GM18507 (cell line): ENCODE measurements at places on chromosomes 11 and 22.

DNA sequence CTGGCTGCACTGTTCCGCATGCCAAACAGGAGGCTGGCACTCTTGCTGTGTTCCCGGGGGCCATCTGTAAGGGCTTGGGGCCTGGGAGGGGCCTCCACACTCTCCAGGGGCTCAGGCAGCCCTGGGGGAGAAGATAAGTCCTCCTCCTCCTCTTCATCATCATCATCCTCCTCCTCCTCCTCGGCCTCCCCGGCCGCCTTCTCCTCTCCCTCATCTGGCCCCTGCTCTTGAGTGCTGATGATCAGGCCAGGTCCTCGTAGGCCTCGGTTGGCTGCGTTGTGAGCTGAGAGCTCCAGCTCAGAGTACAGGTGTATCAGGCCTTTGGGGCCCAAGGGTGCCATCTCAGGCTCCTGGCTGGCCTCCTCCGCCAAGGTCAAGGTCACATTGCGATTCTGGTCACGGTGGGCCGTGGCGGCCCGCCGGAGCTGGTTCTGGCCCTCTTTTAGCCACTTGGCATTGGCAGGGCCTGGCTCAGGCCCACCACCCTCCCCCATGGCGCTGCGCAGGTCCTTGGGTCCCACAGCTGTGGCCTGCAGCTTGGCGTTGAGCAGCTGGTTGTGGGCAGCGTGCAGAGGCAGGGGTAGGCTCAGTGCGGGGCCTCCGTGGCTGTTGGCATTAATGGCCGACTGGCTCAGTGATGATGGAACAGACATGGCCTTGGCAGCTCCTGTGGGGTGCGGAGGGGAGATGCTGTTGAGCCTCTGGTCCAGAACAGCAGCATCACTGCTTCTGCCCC, 8.0 kb downstream of the APBB1 start:
- no peak for DNase-seq

DNA sequence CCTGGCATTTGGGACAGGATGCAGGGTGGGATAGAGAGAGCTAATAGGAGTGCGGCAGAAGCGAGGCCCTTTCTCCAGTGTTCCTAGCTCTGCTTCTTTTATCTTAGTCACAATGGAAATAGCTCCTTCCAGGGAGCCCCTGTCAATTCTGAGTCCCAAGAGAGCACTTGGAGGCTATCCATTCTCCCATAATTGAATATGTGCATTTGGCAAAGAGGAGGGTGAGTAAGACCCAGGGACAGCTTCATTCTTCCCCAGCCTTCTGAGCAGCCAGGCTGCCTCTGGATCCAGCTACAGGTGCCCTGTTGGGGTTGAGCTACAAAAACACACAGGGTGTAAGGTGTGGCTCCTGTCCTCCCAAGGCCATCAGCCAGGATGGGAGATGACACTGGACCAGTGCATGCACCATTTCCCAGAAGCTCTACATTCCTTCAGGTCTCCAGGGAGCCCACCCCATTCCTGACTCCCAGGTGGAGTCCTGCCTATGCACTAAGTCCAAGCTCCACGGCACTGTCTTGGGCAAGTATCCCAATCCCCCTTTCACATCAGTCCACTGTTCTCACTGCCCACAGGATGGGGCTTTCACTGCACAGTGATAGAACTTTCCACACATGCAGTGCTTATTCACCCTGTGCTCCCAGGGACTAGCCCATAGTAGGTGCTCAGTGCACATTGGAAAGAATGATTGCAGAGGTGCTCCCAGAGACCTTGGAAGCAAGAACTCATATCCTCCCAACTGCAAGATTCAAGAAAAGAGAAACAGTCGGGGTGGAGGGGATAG, 6.2 kb downstream of the MS4A10 start:
- DNase-seq = no peak

- DNase-seq = no peak
Observed at GRCh38 chr11:15073361-15074205, at the start of gene CALCB. TSS of gene CALCB (plus strand) at chr11:15073593. CDS start at chr11:15074719, 1,126 bp downstream.

- DNase-seq = no peak
Observed at GRCh38 chr11:79026803-79027445, 413.9 kb downstream of the TENM4 start.

- no peak for DNase-seq
Observed at GRCh38 chr22:47112994-47113852, 350.8 kb downstream of the TBC1D22A start.

- no peak for DNase-seq
Observed at GRCh38 chr11:32439501-32440210, 4.3 kb upstream of the WT1 start.

- no peak for DNase-seq
Observed at GRCh38 chr11:69978841-69979614, 99.1 kb upstream of the ANO1 start.

GRCh38 chr11:8192016-8192895, 23.4 kb upstream of the RIC3 start:
- DNase-seq = peak; percentile 28

GRCh38 chr11:17528906-17529843, 15.0 kb downstream of the USH1C start:
- DNase-seq = no peak

DNA sequence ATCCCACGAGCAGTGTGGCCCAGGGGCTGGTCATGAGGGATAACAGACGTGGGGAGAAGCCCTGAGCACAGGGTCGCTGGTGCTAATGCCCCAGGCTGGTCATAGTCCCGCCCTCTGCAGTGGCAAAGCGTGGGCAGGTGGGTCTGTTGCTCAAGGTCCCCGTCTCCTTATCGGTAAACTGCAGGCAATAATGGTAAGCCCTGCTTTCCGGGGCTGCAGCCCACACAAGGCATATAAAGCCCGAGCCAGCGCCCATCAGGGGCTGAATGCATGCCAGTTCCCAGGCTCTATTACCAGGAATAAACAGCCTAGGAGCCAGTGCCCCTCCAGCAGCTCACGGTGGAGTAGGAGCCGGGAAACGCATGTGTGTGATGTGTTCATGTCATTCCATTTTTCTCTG, 261.0 kb downstream of the BRD1 start:
- DNase-seq = no peak

DNA sequence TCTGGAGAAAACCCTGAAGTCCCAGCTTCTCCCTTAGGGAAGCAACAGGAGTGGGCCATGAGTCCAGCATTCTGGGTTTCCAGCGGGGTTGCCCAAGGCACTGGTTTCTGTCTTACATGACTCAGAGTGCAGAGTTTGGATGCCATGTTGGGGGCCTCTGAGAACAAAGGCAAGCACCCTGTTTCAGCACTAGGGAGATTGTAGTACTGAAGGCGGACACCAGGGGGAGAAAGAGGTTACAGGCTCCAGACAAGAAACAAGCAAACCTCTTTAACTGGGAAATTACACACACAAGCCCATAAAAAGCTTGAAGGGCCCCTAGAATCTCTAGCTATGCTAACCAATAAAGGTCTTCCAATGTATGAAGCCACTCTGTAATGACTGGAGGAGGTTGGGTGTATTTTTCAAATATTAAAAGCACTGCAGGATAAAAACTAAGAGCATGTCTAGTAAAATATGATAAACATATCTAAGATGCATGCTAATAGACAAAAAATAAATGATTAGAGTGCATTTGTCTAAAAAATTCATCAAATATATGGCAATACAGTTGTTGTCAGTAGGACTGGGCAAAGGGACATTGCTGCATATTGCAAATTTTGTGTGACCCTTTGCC, 7.1 kb downstream of the MS4A6E start:
- DNase-seq = no peak

DNA sequence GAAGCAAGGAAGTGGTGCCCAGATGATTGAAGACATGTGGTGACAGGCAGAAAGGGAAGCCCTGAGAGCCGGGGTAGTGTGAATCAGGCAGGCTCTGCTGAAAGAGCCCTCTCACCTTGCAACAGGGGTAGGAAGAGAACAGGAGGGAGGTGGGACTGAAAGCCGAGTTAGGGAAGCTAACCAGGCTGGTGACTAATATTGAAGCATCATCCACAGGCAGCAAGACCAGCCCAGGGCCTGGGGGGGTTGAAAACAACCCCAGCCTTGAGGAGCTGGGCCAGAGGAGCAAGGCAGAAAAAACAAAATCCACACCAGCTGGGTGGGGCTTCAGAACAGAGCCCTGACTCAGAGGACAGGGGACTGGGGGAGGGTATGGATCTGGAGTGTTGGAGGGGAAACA, 35.0 kb upstream of the CRTAM start:
- DNase-seq = no peak

DNA sequence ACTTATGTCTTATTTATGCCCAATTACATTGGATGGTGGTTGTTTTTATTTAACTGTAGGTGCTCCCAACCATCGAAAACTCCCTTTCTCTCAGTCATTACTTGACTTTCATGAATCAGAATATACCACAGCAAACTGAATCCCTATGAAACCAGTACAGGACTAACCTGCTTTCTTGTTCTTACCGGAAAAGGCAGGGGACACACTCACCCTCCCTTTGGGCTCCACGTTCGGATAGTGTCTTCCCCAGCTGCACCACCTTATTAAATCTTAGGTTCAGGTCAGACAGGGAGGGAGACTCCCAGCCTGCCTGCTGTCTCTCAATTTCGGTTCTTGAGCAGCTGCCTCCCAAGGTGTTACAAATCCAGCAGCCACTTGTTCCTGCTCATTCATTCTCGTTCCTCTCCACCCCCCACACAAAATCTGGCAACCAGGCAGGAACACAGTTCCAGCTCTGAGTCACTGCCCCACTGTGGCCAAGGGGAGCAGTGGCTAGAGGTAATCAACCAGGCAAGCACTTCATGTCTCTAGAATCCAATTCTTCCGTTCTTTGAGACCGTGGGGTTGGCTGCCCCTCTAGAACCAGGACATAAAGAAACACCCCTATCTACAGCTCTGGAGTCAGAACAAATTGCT, 133.0 kb downstream of the PLEKHA7 start:
- no peak for DNase-seq

DNA sequence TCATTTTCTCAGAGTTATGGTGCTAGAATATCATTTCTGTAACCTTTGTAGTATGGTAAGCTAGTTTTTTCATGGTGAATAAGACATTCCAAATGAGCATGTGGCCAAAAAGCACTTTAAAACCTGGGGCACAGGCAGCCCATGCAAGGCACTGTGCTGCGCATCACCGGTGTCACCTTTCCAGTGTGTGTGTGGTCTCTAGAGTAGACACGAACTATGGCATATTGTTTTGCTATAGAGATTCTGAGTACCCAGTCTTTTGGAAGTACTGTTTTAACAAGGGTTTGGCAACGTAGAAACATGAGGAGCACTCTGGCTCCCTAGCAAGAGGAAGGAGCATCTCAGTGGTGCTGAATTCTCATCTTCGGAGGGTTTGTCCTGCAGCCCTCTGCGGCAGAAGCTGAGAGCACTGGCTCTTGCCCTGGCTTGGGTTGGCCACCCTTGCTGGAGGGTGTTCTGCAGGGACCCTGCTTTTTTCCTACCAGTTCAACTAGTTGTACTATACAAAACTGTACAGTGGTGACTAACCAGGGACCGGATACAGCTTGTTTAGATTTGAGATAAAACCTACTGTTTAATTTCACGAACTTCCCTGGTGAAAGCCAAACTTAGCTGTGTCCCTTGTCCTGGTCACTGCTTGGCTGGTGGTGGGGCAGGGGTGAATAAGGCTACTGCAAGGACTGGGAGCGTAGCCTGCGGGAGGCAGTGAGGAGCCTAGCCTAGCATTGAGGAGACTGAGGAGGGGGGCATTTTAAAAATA, 135.7 kb downstream of the ATXN10 start:
- no peak for DNase-seq

DNA sequence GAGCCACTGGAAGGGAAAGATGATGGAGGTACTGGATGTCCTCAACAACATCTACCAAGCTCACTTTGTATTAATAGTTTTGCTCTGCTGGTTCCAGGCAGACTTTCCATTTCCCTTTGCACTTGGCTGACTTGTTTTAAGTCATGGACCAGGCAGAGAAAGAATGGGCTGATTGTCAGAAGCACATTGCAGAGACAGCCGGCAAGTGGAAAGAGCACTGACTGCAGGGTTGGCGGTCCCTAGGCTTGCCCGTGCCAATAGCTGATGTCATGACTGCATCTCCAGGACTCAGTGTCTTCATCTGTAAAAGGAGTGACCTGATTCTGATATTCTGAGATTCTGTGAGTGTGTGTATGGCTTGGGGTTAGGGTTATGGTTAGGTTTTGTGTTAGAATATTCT, 20.9 kb upstream of the NNMT start:
- no peak for DNase-seq

GRCh38 chr11:84106541-84106940, 820.4 kb upstream of the CCDC90B start:
- DNase-seq = no peak

- no peak for DNase-seq
Observed at GRCh38 chr11:81420668-81421250, 1312.9 kb downstream of the FAM181B start.

DNA sequence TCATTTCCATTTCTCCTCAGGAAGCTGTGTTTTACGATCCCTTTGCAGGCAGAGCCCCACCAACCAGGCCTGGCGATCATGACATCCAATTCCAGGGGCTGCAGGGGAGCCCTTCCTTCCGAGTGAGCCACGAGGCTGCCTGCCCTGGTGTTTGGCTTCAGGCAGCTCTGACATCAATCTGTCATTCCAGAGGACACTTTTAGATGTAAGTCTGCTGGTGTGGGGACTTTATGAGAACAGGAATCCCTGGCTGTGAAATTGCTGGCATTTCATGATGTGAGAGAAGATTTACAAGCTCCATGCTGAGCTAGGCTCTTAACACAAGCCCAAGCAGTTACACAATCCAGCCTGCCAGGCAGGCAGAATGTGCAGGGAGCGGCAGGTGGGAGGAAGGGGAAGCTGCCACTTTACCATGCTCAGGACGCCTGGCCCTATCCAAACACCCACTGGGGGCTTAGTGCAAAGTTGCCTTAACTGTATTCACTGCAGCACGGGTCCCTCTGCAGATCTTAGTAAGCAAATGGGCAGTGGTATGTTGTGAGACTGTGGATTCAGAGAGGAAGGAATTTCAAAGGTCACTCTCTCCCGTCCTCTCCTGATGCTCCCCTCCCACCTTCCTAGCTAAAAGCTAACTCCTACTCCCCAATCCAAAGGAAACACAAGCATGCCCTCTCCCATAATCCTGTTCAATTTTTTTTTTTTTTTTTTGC, 43.4 kb upstream of the MICAL2 start:
- no peak for DNase-seq

GRCh38 chr11:80155412-80156017, 714.7 kb upstream of the TENM4 start:
- DNase-seq = no peak

DNA sequence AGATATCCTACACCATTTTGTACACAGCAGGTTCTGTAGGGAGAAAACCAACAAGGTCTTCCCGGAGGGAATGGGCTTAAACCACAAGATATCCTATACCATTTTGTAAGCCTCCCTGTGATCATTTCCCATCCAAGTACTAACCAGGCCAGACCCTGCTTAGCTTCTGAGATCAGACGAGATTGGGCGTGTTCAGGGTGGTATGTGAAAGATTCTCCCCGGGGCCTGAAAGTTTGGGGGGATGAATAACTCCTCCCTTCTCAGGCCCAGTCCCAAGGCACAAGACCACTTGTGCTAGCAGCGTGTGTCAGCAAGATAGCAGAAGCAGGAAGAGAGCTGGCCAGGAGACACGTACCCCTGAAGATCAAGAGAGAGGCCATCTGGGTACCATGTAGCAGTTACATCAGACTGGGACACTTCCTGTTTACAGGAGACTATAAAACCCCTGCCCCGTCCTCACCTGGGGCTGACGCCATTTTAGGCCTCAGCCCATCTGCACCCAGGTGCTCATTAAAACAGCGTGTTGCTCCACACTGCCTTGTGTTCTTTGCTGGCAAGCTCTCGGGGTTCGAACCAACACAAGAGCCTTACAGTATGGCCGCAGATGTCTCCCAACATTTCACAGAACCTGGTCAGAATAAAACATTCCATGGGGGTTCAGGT, 17.3 kb downstream of the MIF start:
- DNase-seq = no peak
